NCI-H1436 treated with DMSO at 0.1 percent for 48 hours (cell line): ENCODE measurements at places on chromosomes 5 and 9.

DNA sequence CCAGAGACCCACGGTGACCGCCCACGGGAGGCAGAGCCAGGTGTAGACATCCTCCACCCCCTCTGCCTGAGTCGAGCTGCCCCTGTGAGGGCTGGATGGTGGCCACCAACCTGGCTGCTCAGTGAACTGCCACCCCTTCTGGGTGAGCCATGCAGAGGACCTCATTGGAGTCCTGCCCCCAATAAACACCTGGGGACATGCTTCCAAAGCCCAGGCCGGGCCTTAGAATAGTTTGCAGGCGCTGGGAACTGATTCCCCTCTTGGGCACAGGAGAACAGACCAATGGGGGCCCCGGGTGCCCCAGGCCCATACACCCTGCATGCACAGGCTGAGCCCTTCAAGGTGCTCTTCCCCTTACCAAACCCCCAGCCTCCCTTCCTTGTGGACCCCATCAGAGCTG, 38.1 kb upstream of the GFPT2 start:
- DNase-seq, result no peak

GRCh38 chr5:36637516-36637915, 31.1 kb downstream of the SLC1A3 start:
- no peak for DNase-seq

GRCh38 chr5:98975682-98976407, 47.0 kb upstream of the CHD1 start:
- DNase-seq, result no peak

- DNase-seq, result no peak
Measured at GRCh38 chr5:134552301-134552700, 26.8 kb downstream of the JADE2 start.

DNA sequence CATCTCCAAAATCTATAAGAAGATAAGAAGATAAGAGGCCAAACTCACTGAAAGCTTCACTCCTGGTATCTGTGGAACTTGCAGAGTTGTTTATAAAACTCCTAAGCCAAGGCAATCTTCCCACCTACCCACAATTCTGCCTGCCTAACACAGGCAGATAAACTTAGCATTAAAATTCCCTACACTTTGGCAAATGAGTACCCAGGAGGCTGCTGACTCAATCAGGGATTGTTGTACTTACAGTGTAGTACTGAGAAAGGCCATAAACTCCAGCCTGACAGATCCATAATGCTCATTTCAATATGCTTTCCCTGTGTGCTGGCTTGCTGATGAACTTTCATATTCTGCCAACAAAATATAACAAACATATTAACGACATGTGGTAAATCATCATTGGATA, 725.2 kb downstream of the BRINP1 start:
- DNase-seq, result no peak

DNA sequence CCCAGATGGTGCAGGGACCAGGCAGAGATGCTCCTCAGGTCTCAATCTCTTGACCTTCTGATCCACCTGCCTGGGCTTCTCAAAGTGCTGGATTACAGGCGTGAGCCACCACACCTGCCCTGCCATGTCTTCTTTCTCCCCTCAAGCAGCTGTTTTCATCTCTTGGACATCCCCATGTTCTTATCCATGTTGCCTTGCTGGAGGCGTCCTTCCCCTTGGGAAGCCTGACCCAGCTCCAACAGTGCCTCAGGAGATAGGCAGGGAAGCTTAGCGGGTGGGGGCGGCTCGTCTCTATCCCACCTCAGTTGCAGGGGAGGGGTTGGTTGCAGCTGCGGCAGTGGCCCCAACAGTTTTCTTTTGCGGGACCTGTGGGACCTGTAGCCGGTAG, 24.7 kb upstream of the SPATA31E1 start:
- DNase-seq, result no peak

- DNase-seq, result no peak
Measured at GRCh38 chr9:89022902-89023301, 31.6 kb downstream of the S1PR3 start.

GRCh38 chr5:139638090-139638735, 9.9 kb upstream of the CXXC5 start:
- DNase-seq, result no peak

DNA sequence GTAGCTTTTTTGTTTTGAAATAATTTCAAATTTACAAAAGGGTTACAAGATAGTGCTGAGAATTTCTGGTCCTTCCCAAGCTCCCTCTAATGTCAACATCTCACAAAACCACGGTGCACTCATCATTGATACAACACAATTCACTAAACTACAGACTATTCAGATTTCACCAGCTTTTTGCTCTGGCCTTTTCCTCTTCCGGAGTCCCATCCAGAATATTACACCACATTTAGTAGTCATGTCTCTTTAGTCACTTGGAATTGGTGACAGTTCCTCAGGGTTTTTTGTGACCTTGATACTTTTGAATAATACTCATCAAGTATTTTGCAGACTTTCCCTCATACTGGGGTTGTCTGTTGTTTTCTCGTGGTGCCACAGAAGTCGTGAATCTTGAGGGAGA, 484.0 kb downstream of the GADD45G start:
- DNase-seq, result no peak

- DNase-seq, result no peak
Measured at GRCh38 chr5:131381021-131381420, 117.2 kb downstream of the CDC42SE2 start.

DNA sequence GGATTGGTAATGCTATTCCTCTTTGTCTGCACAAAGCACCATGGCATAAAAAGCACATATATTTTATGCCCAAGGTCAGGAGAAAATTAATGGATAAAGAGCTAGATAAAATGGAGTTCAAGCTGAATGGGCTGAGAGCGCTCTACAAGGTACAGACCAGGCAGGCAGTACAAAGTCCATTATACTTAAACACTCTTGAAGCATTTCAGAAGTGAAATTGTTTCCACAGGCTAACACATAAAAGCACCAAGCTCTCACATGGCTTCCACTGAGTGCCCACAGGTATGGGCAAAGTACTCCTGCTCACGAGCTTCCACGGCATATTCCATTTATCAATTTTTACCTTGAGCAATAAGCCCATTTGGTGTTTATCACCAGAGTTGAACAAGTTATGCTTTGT, 771.2 kb upstream of the DMAC1 start:
- DNase-seq, result no peak

GRCh38 chr9:12863618-12864017, 88.8 kb downstream of the LURAP1L start:
- no peak for DNase-seq

- no peak for DNase-seq
Measured at GRCh38 chr5:151154931-151155774, 2.4 kb downstream of the ANXA6 start.

DNA sequence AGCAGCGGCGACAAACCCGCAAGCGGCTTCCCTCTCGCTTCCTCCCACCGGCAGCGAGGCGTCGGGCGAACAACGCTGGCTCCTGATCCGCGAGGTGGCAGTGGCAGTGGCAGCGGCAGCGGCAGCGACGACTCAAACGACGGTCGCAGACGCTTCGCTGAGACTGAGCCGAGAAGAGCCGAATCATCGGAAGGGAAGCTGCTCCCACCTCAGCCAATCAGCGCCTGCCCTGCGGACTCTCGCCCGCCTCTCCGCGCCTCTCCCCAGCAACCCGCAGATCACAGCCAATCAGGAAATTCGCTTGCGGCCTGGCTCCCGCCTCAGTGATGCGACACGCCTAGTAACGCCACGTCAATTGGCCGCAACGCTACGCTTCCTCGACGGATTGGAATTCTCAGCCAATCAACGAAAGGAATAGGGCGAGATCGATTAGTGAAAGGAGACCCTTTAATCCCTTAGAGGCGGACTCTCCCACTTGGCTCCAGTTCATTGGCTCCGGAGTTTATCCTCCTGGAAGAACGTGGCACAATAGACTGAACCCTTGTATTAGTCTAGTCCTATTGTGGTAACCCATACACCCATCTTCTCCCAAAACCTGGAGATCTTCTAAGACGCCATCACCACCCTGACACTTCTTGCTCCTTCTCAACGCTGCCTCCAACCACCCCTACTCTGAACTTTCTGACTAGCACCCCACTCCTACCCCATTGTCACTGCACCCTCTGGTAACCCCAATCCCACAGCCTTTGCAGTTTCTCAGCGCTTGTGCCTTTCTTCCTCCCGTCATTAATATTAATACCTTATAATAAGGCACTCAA, at the start of gene VCP:
VCP (minus strand) TSS at position 165 of the 818 bp plus-strand sequence. CDS start 272 bp downstream, outside the sequence.
- DNase-seq, result peak; percentile 95

DNA sequence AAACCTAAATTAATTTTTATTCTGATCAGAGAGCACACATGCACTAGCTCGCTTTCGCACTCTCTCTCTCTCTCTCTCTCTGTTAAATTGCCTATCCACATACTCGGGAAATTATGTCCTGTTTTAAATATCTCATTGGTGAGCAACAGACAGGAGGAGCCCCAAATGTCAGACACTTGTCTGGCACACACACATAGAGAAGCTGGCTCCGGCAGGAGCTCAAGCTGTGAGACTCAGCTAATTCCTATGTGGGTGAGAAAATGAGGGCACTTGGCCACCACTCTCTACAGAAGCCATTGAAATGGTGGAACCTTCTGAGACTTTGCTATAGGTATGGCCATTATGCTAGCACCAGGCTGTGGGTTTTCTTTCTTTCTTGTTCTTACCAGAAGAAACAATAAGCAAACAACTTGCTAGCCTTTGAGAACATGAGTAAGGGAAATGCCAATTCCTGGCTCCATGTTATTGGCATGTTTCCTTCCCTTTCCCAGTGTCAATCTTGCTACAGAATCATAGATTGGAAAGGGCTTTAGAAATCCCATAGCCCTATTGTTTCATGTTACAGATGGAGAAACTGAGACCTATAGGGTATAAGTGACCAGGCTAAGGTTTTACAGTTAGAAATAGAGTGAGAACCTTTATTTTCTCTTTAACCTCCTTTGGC, 9.0 kb downstream of the RFX3 start:
- no peak for DNase-seq

GRCh38 chr9:122695696-122696095, 20.8 kb downstream of the OR1L3 start:
- no peak for DNase-seq

DNA sequence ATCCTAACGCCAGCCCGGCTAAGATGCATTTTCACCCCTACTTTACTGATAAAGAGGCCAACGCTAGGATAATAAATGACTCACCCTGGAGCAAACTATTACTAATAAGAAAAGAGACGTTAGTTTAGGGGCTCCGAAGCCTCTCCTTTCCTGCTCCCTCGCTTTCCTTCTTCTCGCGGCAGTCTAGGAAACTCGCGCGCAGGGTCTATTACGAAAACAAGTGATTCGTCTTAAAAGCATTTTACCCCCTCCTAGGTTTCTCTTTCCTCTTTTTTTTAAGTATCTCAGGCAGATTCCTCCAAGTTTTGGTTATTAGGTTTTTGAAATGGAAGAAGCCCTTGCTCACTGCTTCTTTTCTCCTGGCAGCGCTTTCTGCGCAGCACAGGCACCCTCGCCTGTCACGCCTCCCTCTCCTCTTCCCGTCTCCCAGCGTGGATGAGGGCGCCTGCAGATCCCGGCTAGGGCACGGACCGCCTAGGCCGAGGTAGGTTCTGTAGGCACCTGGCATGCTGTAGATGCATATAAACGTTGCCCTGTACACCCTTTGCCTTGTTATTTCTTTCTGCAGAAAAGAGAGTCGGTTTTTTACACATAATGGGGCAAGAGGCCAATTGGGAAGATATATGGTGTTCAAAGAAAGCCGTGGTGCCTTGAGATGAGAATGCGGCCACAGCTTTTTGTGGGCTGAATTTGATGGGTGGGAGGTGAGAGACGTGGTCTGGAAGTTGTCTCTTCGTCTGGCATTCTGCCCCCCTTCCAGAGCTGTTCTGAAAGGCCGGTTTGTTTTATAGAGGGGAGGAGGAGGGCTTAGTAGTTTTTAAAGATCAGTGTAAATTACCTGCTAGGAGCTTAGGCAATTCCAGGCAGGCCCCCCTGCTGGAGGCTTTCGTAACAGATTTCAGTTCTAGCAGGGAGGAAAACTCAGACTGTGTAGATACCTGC, 983 bp downstream of the GCNT1 start:
- DNase-seq, result no peak

DNA sequence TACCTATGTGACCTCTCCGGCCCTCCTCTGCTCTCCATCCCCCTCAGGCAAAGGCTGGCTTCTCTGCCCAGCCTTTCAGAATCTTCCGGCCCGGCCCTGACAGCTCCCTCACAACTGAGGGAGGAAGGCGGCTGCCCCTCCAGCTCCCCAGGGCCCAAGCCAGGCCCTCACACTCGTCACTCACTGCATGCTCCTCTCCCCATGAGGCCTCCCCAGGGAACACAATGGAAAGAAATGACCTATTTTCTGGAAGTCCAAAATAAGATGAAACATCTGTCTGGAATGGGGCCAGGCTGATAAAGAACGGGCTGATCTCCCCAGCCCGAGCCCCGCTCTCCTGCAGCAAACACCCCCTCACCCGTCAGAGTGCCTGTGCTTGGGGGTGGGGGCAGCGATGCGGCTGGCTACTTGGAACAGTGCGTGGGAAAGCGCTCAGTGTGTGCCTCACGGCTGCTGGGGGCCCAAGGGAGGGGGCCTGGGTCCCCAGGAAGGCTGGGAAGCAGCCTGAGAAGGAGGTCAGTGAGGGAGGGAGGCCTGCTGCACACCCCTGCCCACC, 11.3 kb downstream of the PDGFRB start:
- DNase-seq, result no peak

DNA sequence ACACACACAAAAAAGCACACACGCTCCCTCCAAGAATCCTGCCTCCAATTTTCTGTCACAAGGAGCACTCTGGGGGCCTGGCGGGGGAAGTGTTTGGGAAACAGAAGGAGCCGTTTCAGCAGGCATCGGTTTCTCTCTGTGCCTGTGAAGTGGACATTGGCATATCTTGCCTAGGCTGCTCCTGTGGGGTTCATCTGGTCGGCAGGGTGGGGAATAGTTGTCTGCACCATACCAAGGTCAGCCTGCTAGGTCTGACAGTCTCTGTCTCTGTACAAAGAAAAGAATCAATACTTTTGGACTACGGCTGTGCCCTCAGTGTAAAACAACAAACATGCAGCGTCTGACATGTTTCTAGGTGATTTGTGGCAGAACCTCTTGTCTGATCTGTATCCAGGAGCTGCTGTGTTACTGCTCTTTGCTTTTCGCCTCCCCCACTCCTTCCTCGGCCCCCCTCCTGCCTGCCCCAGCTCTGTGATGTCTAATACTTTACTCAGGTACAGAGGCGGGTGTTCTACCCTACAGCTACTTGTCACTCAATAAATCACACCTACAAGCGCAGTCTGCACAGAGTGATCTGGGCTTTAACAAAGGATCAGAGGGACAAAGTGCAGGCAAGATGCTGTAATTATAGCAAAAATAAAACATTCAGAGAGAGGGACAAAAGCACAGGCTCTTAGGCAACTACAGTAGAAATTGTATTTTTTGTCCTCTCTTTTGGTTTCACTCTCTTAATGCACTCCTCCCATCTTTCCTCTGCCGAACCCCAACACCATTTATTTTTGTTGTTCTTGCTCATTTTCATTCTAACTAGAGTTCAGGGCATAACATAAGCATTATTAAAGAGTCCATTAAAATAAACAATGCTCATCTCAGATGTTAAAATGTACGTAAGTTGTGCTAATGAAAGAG, 216.7 kb downstream of the BNC2 start:
- DNase-seq, result peak; percentile 6

GRCh38 chr9:130606887-130607600, 27.7 kb downstream of the FUBP3 start:
- DNase-seq, result no peak

DNA sequence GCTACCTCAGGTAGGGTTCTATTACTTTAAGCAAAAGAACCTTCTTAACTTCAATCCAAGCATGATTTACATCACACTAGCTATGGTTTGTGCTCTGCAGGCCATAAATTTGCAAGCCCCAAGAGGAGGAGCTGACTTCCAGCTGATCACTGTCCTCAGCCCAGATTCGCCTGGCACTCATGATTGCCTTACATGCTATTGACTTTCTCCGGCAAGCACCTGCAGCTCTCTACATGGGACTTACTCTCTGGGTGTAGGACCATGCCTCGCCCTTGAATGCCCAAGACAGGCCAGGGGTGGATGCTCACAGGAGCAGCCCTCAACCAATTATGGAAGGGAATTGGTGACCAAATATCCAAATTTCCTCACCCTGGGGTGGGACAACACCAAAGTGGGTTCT, 99.8 kb downstream of the ESM1 start:
- DNase-seq, result no peak
